ENCODE measurements at places on chromosomes 2 and 18. TPM values are rescaled to one million over a fixed set of nuclear protein-coding genes. Genes with fewer than 3 reads are reported as not detected.

Gene SIX3
- total RNA-seq = not detected

- H3K27ac ChIP-seq = no peak overlapping the region
- peaks cover 8% of the 10 kb centered on the region for H3K4me1 ChIP-seq
- no peaks in the 10 kb centered on the region for H3K36me3 ChIP-seq
- no peak for DNase-seq
- no peaks in the 10 kb centered on the region for H3K27me3 ChIP-seq
- no peak overlapping the region for H3K4me3 ChIP-seq
Observed at GRCh38 chr2:11305338-11305737, 39.1 kb downstream of the ROCK2 start.

- DNase-seq = no peak
- no peak overlapping the region for H3K27ac ChIP-seq
- H3K36me3 ChIP-seq = no peaks in the 10 kb centered on the region
- H3K27me3 ChIP-seq = no peaks in the 10 kb centered on the region
- H3K4me1 ChIP-seq = peaks cover 13% of the 10 kb centered on the region
Observed at GRCh38 chr2:31329081-31329625, 85.4 kb downstream of the XDH start.

DNA sequence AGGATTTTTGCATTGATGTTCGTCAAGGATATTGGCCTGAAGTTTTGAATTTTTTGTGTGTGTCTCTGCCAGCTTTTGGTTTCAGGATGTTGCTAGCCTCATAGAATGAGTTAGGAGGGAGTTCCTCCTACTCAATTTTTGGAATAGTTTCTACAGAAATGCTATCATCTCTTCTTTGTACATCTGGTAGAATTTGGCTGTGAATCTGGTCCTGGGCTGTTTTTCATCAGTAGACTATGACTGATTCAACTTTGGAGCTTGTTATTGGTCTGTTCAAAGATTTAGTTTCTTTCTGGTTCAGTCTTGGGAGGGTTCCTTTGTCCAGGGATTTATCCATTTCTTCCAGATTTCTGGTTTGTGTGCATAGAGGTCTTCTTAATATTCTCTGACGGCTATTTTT is 166.7 kb downstream of the ST6GAL2 start:
- no peak for DNase-seq
- H3K27ac ChIP-seq = no peak overlapping the region
- H3K27me3 ChIP-seq = no peaks in the 10 kb centered on the region
- H3K4me3 ChIP-seq = no peak overlapping the region
- no peaks in the 10 kb centered on the region for H3K36me3 ChIP-seq

DNA sequence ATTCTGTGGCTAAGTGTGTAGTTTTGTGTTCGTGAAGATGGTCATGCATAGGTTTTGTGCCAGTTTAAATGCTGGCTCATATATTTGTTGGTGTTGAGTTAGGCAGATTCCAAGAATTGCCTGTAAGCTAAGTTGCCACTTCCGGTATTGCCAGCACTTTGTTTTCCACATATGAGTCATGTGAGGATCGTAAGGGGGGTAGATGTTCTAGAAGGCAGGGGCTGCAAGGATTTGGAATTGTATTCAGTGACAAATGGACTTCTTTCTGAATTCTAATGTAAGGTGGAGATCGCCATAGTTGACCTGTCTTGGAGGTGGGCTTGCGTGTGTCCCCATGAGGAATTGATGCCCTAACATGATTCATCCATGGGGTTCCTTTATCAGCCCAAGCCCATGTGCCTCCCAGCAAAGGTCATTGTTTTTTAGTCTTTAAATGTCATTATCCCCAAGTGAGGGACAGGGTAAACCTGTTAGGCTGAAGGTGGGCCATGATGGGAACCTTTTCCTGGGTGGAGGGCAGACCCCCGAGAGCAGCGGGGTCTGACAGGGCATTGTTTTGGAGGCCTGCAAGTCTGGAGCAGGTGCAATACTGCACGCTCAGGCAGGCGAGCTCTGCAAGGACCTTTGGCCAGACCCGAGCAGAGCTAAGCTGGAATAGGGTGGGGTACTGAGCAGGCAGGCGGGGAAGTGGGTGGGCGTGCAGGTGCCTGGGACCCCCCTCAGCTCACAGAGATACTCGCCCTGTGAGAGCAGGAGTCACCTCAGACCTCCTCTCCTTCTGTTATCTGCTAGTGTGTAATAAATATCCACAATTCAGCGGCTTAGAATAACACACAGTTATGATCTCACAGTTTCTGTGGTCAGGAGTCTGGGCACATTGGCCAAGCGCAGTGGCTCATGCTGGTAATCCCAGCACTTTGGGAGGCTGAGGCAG is 77.4 kb downstream of the LRRFIP1 start:
- DNase-seq = no peak
- peak overlapping the region; percentile 25 for H3K4me3 ChIP-seq
- peak overlapping the region; percentile 53 for H3K27ac ChIP-seq
- peaks cover 52% of the 10 kb centered on the region for H3K36me3 ChIP-seq
- H3K4me1 ChIP-seq = peaks cover 59% of the 10 kb centered on the region
- no peaks in the 10 kb centered on the region for H3K27me3 ChIP-seq

Measured in Calu3 (cell line).